T-cell (primary cell): ENCODE measurements at places on chromosomes 7 and 10. TPM values are rescaled to one million over a fixed set of nuclear protein-coding genes. Genes with fewer than 3 reads are reported as not detected.
A peak's percentile ranks its signal among the peaks of the same experiment; 100 is the strongest.

- no peak for DNase-seq
Observed at GRCh38 chr7:148135116-148135515, 455.4 kb upstream of the C7orf33 start.

- no peak for DNase-seq
Observed at GRCh38 chr7:111730476-111731300, 168.4 kb upstream of the IMMP2L start.

GRCh38 chr10:77368006-77368405, 269.6 kb downstream of the KCNMA1 start:
- no peak for DNase-seq

GRCh38 chr10:43200538-43201390, 62.5 kb downstream of the CSGALNACT2 start:
- no peak for DNase-seq

ZC3HAV1L gene
- 5.1 TPM for total RNA-seq

GRCh38 chr7:32905175-32905662, 13.7 kb upstream of the KBTBD2 start:
- peak; percentile 44 for DNase-seq

GRCh38 chr10:133528845-133529575, 1.8 kb downstream of the CYP2E1 start:
- no peak for DNase-seq

ITIH5 gene
- total RNA-seq: not detected

DNA sequence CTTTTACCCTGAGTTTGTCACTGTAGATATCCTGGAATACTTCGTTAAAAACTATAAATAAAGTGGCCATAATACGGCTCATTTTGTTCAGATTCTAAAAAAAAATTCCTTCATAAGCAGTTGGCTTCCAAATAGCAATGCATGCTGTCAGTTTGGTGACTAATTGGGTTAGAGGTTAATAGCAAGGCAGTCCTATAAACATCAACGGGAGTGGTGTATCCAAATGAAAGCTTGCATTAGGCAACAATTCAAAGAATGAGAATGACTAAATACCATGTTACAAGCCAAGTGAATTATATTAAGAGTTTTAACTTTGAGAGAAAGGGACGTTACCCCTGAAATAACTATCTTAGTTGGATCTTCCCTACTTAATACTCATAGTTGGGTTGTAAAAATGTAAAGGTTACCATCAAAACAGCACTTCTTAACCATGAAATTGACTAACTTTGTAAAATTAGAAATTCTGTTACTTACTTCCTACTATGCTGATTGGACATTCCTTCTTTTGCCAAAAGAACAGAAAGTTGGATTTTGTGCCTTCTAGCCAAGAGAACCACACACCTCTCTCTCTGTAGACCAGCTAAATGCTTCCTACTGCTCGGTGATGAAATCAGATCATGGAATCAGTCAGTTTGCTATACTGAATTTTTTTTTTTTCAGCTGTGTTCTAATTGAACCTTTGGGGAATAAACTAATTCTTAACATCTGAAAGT, 98.0 kb downstream of the KAT6B start:
- DNase-seq: no peak

GRCh38 chr10:3895045-3895631, 110.1 kb upstream of the KLF6 start:
- DNase-seq: no peak

- DNase-seq: no peak
Observed at GRCh38 chr7:96823274-96823673, 113.6 kb upstream of the SEM1 start.

AKAP9 gene
- total RNA-seq: 73.1 TPM

DMTF1 gene
- total RNA-seq: 176 TPM

- DNase-seq: no peak
Observed at GRCh38 chr7:68816491-68816890, 781.8 kb upstream of the AUTS2 start.

PLXNA4 gene
- total RNA-seq: 4.8 TPM

POLR2J2 gene
- 22.5 TPM for total RNA-seq

PDLIM1 gene
- total RNA-seq: 4.2 TPM

DNA sequence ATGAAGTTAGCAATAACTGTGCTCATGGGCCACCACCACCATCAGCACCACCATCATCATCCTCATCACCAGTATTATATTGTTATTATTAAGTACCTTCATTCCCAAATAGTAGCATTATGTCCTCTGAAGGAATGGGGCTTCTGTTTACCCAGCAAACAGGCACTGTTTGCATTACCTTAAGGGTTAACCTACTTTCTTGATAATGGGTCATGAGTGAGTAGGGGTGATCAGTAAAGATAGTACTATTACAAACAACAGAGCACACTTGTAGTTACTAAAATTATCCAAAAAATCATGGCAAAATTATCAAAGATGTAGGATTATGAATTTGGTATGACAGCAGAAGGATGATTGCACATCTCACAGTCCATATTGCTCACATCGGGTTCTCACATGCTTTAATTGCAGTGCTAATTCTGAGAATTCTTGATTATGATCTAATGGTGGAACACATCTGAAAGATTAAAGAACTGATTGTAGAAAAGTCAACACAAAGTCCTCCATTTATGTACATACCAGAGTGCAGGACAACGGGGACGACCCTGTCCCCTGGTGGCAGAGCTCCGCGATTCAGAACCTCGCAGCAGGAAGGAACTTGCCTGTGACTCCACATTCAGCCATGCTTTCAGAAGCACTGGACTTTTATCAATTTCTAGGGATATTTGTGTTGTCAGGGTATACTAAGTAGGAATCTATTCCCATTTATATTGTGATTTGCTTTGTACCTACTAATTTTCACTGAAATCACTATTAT, 31.0 kb downstream of the PDE1C start:
- no peak for DNase-seq

DNA sequence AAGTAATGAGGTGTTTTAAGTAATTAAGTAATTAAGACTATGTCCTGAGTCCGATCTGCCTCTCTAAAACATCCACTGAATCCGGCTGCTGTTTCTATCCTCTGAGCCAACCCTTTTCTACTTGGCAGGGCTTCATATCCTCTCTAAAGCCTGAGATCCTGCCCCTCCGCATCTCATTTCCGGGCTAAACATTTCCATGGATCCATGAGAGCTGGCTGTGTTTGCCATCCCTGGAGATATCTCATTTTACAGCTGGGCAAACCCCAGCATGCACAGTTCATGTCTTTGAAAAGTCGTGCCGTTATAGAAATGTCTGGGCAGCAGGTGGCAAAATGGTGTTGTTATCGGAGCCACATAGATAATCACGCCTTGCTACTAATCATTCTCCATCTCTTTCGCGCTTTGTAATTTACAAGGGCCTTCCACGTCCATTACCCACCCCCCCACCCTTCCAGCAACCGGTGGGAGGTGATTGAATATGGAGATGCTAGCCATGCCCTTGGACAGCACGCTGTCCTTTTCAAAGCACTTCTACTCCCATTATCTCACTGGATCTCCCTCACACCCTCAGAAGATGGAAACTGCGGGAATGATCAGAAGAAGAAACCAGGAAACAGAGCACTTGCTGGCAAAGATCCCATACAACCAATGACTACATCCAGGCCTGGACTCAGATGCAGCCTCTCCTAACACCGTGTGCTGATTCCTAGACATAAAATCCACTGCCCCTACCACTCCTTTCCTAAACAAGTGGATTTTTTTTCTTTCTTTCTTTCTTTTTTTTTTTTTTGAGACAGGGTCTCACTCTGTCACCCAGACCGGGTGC, 1189.2 kb downstream of the TYW1 start:
- DNase-seq: no peak

DNA sequence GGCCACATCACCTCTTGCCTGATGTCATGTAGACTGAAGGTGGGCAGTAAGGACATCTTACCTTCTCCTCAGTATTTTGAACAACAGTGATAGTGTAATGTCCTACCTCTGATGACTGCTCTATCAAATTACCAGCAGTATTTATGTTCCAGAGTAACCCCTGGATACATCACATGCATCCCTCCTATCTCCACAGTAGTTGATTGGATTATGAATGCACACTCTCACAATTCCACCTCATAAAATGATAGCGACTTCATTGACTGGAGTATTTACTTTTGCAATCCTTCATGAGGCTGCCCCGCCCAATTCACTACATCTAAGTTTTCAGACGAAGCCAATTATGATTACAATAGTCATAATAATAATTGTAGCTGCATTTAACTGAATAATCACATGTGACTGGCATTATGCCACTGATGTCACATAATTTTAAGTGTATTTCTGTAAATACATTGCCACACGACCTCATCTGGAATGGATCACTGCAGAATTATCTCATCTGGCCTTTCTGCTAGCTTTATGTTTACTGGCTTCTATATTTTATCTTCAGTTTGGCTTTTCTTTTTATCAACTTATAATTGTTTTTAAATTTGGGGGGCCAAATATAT, 268.9 kb downstream of the SLC25A13 start:
- DNase-seq: no peak

PRKG1 gene
- total RNA-seq: 0.20 TPM
